Activated CD8-positive, alpha-beta memory T cell treated with anti-CD3 and anti-CD28 coated beads, Interleukin-2, amount 10 ng/mL, durations not matched to agents 7 days and 5 days (primary cell): ENCODE measurements at places on chromosomes 11 and 22.
A peak's percentile ranks its signal among the peaks of the same experiment; 100 is the strongest.

- no peak for DNase-seq
Observed at GRCh38 chr11:87255589-87255988, 217.9 kb downstream of the TMEM135 start.

GRCh38 chr11:73353422-73353821 lies 22.8 kb upstream of the RELT start:
- peak; percentile 65 for DNase-seq

GRCh38 chr11:76806608-76807205 lies 23.6 kb downstream of the TSKU start:
- DNase-seq: no peak

DNA sequence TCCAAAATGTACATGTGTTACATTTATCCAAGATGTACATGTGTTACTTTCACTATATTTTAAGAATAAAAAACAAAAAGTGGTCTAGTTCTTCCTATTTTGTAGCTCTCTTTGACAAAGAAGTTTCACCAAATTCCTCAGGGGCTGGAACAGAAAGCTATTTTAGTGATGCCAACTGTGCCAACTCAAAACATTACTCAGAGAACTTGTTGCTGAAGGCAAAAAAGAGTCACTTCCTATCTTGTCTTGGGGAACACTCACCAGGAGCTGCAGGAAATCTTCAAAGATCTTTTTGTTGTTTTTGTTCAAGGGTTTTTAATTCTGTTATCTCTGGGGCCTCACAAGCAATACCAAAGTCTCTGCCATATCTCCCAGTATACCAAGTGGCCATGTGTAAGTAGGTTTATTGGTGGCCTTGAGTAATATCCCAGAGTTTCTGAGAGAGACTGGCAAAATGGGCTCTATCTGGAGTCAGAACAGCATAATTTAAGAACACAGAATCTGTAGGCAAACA lies 13.6 kb upstream of the EED start:
- no peak for DNase-seq

GRCh38 chr11:106021181-106021966 lies 666 bp downstream of the MSANTD4 start:
- DNase-seq: no peak

GRCh38 chr22:43411040-43411868 lies 560 bp upstream of the MPPED1 start:
- DNase-seq: no peak

GRCh38 chr11:19336331-19336730 lies 95.6 kb upstream of the E2F8 start:
- no peak for DNase-seq

GRCh38 chr11:80958987-80959386 lies 1518.2 kb upstream of the TENM4 start:
- DNase-seq: no peak

DNA sequence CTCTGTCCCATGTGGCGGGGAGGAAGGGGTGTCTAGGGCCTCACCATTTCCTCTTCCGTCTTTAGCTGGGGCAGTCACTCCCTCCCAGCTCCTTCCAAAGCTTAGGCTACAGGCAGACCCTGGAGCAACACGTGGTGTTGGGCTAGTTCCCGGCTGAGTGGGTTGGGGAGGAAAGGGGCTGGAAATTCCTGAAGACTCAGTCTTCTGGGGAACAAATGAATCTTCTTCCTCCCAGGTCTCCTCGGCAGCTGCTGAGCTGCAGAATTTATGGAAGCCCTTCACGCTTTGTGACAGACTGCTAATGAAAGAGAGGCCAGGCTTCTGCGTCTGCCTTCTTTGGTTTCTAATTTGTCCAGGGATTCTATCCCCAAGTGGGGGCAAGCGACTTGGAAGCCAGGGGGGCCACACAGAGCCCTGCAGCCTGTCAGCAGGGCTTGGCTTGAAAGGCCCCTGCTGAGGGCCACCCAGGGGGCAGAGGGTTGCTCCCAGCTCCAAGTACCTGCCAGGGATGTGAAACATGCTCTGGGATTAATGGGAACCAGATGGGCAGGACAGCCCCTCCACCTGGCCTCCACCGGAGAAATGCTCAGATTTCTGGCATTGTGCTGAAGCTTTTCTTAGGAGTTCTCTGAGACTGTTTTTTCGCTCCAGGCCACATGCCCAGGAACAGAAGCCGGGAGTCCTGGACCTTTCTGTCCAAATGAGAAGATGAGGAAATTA lies 123.1 kb downstream of the PKNOX2 start:
- no peak for DNase-seq

GRCh38 chr11:96641261-96641660 lies 251.4 kb downstream of the JRKL start:
- DNase-seq: no peak

- no peak for DNase-seq
Observed at GRCh38 chr22:31239771-31240370, 27.8 kb downstream of the LIMK2 start.

GRCh38 chr22:30920407-30920806 lies 48.2 kb downstream of the MORC2 start:
- DNase-seq: peak; percentile 88

GRCh38 chr11:112400476-112401014 lies 139.9 kb upstream of the PLET1 start:
- DNase-seq: no peak

DNA sequence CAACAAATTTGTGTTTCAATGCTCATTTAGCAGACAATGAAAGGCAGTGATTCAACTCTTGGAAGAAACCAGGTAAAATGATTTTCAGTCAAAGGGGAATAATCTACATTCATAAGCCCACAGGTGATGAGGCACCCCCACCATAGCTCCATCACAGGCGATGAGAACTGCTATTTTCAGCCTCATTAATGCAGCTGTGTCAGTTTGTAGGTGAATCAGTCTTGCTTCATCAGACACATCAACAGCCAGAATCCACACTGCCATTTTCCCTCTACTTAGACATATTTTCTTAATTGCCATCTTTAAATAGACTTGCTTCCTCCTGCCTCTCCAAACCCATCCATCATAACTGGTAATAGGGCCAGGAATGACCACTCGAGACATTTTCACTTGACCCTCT lies 701.0 kb downstream of the OPCML start:
- no peak for DNase-seq

- no peak for DNase-seq
Observed at GRCh38 chr11:128434818-128435217, 152.5 kb downstream of the ETS1 start.

DNA sequence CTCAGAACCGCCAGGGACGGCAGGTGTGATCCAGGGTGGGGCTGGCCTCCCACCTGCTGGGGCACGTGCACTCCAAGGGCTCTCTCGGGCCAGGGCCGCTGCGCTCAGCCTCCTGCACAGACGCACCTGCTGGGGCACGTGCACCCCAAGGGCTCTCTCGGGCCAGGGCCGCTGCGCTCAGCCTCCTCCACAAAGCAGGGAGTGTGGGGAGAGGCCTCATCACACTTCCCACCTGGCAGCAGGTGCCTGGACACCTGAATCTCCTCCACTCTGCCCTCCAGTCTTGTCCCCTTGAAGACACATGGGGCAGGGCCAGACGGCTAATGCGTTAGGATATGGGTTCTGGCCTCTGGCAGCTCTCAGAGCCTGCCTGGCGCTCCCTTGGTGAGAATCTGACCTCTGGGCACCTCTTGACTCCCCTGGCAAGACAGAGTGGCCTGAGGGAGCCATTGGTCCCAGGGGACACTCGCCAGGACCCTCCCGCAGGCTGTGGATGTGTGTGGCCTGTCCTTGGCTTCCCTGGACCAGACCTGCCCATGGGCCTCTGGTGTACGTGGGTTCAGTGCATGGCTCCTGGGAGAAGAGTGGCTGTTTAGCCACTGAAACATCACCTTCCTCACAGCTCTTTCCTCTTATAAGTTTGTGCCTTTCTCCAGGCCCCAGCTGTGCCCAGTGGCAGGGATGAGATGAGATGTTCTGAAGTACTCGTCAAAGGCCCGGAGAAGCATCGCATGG lies 73.5 kb downstream of the BRD1 start:
- peak; percentile 38 for DNase-seq

DNA sequence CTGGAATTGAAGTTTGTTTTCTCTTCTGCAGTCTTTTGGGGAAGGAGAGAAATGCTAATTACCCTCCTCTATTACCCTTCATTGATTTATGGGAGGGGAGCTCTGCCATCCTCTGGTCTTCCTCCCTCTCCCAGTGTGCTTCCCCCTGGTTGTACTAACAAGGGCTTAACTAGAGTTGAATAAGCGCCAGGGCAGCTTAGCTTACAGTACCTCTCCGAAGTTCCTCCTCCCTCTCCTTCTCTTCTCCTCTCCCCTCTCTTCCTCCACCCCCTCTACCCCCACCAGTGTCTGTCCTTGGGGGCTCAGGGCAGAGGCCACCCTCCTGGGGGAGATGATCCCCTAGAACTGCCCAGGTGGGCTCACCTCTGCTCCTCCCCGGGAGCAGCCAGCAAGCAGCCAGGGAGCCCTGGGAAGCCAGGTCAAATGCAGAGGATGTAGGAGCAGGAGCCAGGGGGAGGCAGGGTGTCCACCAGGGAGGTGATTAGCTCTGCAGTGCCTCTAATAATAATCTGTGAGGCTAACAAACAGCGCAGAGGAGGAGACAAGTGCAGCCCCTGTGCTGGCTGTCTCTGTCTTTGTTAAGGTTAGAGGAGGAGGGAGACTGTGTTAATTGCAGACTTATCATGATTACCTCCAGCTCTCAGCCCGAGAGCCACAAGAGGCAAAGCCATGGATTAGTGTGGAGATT lies 191.6 kb upstream of the CADM1 start:
- DNase-seq: no peak

- DNase-seq: no peak
Observed at GRCh38 chr22:50004918-50005317, 7.6 kb downstream of the IL17REL start.

DNA sequence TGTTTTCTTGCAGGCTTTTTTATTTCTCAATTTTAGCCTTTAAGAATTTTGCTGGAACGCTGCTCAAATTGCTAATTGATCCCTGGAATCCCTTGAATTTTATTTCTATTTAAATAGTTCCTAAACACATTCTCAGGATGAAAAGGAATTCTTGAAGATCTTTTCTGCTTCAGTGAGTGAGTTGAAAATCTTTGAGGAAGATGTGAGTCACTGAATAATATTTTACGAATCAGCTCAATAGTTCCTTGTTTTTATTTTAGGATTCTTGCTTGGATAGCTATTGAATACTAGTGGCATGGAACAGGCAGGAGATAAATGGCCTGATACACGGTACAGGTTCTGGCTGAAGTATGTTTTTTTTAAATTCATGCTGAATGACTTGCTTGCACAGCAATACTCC lies 194.6 kb upstream of the CCDC90B start:
- no peak for DNase-seq

- no peak for DNase-seq
Observed at GRCh38 chr11:2434506-2435255, 9.6 kb downstream of the TRPM5 start.

DNA sequence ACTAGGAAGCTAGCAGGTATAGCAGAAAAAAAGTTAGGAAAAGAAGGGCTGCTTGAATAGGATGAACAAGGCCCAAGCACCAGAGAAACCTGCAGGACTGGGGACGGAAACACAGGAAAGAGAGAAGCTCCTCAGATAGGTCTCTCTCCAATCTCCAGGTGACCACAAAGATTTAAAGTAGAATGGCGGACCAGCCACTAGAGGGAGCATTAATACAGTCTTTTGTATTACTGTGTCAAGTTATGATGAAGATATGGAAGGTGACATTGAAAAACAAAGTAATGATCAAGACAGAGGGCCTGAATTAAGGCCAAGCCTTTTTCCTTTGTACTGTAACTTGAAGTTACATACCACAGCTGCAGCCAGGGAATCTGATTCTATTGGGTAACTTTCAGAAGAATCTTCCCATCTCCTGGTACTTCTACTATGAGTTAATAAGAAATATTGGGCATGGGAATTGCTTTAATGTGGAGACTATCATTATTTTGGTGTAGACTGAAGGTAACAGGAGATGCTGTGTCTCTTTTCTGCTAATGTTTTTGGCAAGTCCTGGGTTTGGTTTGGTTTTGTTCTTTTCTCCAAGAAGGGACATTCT lies 33.8 kb downstream of the OR2AG2 start:
- DNase-seq: peak; percentile 77

DNA sequence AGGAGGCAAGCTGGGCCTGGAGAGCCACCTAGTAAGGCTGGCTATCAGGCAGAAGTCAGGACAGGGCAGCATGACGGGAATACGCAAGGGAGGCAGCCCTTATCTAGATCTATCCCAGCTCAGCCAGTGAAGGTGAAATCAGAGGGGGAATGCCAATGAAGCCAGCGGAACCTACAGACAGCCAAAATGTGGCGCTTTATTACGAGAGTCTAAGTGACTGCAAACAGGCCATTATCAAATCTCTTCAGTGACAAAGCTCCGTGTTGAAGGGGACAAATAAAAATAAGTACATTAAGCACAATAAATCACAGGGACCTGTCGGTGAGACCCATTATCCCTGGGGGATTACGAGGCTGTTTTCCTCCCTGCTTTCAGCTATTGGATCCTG lies 22.8 kb downstream of the LARGE1 start:
- DNase-seq: no peak

DNA sequence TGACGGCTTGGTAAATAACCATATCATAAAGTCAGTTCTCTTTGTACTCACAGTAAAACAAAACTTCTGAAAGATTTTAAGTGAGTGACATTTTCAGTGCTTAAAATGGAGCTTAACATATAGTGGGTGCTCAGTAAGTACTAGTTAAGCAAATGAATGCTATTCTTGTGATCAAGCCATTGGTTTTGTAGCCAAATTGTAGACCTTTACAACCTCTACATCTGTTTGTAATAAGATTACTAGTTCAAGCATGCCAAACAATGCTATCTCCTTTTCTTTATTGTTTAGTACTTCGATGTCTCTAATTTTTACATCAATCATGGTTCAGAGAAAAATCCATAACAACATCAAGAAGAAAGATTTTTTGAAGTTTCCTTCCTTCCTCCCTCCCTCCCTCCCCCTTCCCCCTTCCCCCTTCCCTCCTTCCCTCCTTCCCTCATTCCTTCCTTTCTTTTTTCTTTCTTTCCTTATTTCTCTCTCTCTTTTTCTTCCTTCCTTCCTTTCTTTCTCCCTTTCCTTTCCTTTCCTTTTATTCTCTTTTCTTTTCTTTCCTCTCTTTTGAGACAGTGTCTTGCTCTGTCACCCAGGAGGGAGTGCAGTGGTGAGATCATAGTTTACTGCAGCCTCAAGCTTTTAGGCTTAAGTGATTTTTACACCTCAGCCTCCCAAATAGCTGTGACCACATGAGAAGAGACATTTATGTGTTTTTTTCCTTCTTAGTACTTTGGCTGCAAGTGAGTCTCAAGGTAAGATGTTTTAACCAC lies 5.7 kb upstream of the OR51B4 start:
- DNase-seq: no peak

- DNase-seq: no peak
Observed at GRCh38 chr11:116409238-116409637, 363.5 kb downstream of the BUD13 start.

GRCh38 chr11:17641792-17642350 lies 77.5 kb upstream of the MYOD1 start:
- no peak for DNase-seq

- DNase-seq: no peak
Observed at GRCh38 chr11:17798253-17798652, 63.7 kb downstream of the KCNC1 start.
